ENCODE measurements at places on chromosomes 6 and 20.

- peak; percentile 47 for DNase-seq
These were observed 7.3 kb upstream of the YTHDF1 start for GRCh38 chr20:63223121-63223825.

GRCh38 chr6:48782225-48782624 lies 671.2 kb upstream of the PTCHD4 start:
- DNase-seq, result no peak

DNA sequence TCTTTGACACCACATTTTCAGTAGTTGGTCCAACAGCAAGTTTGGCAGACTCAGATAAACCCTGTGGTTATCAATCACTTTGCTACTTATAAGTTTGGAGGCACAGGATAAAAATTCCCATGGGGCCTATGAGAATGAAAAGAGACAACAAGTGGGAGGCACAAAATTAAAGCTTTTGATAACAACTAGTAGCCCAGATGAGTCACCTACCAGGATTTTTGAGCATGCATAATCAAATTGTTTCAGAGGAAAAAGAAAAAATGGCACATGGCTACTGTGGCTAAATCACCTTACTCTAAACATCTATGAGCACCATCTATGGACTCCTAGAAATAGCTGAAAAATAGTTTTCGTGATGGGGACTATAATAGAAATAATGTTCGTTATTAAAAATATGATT lies 40.8 kb upstream of the BMP5 start:
- no peak for DNase-seq

GRCh38 chr6:2948228-2949025 lies 22.9 kb downstream of the SERPINB6 start:
- DNase-seq, result no peak

- DNase-seq, result no peak
These were observed 1.6 kb downstream of the PSMA7 start for GRCh38 chr20:62141397-62142251.

GRCh38 chr20:41081276-41081814 lies 52.7 kb downstream of the TOP1 start:
- DNase-seq, result no peak

DNA sequence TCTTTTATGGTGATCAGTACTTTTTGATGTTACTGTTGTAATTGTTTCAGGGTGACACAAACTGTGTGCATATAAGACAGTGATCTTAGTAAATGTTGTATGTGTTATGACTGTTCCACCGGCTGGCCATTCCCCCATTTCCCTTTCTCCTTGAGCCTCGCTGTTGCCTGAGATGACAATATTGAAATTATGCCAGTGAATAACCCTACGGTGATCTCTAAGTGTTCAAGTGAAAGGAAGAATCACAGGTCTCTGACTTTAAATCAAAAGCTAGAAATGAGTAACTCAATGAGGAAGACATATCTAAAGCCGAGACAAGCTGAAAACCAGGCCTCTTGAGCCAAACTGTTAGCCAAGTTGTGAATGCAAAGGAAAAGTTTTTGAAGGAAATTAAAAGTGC lies 32.3 kb downstream of the TULP4 start:
- no peak for DNase-seq

DNA sequence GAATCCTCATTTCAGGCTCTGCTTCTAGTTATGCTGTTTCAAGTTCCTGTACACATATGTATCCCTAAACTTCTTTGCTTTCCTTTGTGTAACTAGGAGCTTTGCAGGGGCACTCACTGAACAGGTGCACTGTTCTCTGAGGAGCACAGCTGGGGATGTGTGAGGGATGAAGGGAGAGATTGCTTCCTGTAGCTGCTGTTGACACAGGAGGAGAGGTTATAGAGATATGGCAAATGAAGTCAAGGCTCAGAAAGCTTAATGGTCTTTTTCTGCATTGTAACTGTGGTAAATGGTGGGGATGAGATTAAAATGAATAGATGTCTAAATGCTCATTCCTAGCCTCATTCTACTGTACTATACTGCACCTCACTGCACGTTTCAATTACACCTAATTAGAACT lies 454.3 kb downstream of the BTBD3 start:
- no peak for DNase-seq

GRCh38 chr6:71194724-71195123 lies 93.9 kb upstream of the OGFRL1 start:
- no peak for DNase-seq

DNA sequence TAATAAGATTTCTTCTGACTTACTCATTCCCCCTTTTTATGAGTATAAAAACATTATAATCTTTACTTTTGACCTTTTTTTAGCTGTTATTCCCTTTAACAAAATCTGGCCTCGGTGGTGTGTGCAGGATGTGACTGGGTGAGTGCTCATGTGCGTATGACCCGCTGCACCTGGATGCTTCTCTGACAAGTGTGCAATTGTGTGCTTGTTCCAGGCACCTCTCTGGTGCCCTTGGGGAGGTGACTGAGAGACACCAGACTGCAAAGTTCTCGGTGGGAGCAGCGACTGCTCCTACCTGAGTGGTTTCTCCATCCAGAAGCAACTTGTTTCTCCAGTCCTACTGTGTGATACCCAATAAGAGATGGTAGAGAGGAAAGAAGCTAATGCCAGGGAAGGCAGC lies 65.0 kb downstream of the ISM1 start:
- no peak for DNase-seq

DNA sequence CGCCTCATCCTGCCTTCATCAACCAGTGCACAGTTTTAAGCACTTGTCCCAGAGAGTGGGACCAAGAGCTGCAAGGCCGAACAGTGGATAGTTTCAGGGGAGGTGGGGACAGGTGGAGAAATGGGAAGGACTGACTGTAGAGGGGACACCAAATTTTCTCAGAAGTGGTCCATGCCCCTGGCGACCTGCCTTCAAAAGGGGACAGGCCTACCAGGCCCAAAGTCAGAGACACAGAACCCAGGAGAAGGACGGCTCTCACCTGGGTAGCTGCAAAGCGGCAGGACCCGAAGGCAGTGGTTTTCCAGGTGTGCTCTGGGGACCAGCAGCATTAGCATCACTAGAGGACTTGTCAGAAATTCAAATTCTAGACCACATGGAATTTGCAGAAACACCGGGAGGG lies 5.8 kb downstream of the TFEB start:
- no peak for DNase-seq

GRCh38 chr20:60941379-60941778 lies 310.7 kb upstream of the CDH4 start:
- DNase-seq, result no peak

DNA sequence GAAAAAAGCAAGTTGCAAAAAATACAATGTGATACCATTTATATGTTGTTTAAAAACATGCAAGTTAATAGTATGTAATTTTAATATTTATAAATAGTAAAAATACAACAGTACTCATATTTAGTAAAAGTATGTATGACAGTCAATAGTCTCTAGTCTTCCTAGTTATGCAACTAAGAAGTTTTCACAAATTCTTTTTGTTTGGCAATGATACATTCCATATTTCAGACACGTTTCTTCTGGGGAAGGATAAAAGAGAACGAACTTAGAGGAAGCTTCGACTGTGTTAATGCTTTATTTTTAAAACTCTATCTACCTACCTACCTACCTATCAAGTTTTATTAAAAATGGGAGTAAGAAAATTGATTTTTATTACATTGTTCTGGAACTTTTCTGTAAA lies 77.7 kb downstream of the UBE3D start:
- DNase-seq, result no peak

DNA sequence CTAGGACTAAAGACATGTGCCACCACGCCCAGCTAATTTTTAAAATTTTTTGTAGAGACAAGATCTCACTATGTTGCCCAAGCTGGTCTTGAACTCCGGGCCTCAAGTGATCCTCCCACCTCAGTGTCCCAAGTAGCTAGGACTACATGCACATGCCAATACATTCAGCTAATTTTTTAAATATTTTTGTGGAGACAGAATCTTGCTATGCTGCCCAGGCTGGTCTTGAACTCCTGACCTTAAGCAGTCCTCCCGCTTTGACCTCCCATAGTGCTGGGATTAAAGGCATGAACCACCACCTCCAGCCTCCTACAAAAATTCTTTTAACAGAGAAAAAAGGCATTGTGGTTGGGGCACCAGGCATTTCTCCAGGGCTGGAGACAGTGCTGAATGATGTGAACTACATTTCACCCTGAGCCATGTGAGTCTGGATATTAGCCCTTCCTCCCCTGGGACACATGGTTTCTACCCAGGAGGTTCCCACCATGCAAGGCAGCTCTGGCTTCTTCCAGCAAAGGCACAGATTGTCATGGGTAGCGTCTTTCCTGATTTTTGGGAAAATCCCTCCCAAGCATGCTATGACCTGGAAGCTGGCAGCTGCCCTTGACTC lies 36.3 kb upstream of the CMTR1 start:
- DNase-seq, result no peak

- no peak for DNase-seq
These were observed 43.5 kb downstream of the PANK2 start for GRCh38 chr20:3932681-3933080.

GRCh38 chr6:90336388-90336947 lies 39.8 kb upstream of the BACH2 start:
- no peak for DNase-seq

GRCh38 chr6:6987749-6988148 lies 120.0 kb upstream of the RREB1 start:
- DNase-seq, result no peak

- DNase-seq, result no peak
These were observed 57.4 kb downstream of the LYRM2 start for GRCh38 chr6:89580997-89581666.

DNA sequence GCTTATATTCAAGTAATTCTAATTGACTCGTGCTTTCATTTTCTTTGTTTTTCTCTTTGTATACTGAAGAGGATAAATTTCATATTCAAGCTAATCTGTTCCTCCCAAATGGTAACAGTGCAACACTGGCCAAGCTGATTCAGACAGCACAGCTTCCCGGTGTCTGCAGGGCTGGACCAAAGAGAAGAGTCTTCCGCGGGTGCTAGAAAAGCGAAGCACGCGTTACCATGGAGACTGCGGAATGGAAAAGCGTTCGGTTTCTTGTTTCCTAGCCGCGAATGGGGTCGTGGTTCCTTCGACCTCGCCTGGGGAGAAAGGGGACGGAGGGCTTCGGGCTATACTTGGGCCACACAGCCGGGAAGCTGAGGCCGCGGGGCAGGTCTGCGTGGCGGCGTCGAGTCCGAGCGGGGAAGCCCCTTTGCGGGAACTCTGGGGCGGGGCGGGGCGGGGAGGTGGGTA lies 6.2 kb upstream of the ZNF311 start:
- DNase-seq, result no peak

DNA sequence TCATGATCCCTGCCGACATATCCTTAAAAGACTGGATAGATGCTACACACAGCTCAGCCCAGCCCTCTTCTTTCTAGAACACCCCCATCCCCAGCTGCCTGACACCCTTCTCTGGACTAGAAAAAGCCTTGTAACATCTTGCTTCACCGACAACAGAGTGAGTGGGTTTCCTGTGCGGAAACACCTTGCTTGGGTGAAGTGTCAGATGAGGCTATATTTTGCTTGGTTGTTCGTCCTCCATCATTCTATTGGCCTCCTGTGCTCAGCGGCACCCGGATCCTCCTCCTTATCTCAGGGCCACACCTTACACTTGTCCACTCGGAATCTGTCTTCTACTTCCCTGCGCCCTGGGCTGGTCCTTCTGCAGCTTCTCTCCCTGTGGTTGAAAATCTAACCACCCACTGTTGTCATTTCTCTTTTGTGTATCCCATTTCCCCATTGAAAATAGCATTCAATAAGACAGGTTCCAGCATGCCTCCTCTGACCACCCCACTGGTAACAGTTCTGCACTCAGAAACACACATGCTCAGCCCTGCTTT lies 101.3 kb upstream of the MLN start:
- DNase-seq, result no peak

DNA sequence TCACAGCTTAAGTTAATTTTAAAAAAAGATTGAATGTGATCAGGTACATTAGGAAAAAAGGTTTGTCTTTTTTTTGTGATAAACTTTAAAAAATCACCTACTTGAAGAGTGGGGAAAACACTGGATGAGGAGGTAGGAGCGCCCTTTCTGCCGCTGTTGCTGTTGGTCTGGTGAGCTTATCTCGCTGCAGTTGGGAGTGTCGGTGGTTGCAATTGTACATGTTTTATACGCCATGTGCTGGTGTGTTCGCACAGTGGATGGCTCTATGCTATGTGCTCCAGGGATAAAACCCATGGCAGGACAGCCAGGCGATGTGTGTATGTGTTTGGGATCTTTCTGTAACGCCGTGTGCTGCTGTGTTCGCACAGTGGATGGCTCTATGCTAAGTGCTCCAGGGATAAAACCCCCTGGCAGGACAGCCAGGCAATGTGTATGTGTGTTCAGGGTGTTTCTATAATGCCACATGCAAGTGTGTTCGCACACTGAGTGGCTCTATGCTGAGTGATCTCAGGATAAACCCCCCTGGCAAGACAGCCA lies 1.7 kb downstream of the SLC22A3 start:
- no peak for DNase-seq

- peak; percentile 23 for DNase-seq
These were observed 62.0 kb upstream of the CD93 start for GRCh38 chr20:23147964-23148730.

DNA sequence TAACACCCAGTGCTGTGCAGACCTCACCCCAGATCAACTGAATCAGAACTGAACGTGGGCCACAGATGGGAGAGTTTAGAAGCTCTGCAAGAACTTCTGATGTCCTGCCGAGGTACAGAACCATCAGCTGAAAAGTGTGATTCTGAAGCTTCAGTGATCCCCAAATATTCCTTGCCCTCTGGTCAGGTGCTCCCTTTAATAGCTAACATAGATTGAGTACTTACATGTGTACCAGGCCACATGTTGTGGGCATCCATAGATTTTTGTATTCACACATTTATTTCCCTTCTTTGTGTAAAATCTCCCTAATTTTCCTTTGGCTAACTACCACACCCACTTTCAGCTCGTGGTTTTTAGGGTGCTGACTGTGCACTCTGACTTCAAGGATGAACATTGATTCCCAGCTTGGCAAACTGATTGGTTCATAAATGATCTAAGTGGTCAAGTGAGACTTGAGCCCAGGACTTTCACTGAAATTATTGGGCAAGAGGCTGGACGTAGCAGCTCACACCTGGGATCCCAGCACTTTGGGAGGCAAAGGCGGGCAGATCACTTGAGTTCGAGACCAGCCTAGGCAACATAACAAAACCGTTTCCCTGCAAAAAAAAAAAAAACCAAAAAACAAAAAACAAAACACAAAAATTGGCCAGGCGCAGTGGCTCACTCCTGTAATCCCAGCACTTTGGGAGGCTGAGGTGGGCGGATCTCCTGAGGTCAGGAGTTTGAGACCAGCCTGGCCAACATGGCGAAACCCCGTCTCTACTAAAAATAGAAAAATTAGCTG lies 162.2 kb downstream of the BCAS1 start:
- DNase-seq, result no peak

DNA sequence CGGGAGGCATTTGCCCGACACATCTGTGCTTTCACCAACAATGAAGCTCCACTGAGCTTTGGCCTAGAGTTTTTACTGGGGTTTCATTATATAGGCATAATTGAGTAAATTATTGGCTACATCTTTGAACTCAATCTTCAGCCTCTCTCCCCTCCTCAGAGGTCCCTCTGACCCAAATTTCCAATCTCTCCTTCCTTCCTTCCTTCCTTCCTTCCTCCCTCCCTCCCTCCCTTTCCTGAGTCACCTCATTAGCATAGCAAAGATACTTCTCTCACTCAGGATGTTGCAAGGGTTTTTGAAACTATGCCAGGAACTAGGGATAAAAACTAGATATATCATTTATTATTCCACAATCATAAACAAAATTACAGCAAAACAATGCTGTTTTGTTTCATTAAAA lies 238.2 kb upstream of the PRND start:
- no peak for DNase-seq

- no peak for DNase-seq
These were observed 67.9 kb upstream of the SNX9 start for GRCh38 chr6:157755032-157755745.

GRCh38 chr20:15911581-15911980 lies 661.7 kb downstream of the KIF16B start:
- DNase-seq, result no peak
